Activated CD4-positive, alpha-beta T cell treated with anti-CD3 and anti-CD28 coated beads for 48 hours (primary cell): ENCODE measurements at places on chromosomes 12 and 14.
A peak's percentile ranks its signal among the peaks of the same experiment; 100 is the strongest.

- DNase-seq = no peak
Measured at GRCh38 chr12:95051241-95051640, 22.2 kb downstream of the NR2C1 start.

DNA sequence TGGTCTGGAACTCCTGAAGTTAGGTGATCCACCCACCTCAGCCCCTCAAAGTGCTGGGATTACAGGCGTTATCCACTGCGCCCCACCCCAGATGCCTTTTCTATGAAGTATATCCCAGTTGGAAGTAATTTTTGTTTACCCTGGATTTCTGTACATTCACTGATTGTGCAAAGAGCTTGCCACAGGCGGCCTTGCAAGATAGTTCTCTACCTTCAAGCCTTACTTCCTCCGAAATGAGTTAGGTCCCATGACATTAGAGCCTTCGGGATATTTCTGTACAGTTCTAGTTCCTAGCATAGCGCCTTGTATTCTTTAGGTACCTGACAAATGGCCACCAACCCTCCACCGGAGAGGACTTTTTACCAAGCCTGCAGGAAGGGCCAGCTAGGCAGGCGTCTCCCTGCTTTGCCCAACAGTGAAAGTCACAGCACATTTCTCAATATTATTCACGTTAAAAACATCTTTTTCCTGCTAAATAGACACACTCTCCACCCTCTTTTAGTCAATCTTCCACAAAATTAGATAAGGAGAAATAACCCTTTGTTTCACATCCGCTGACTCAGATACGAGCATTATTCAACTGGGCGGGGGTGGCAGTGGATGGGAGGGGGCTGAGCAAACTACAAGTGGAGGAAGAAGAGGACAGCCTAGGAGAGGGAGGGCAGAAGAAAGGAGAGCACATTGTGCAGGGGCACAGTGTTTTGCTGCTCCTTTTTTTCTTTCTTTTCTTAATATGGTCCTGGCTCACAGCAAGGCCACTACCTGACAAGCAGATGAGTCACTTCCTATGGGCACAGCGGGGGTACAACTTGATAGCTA lies 40.0 kb upstream of the CAPRIN2 start:
- DNase-seq = peak; percentile 44

DNA sequence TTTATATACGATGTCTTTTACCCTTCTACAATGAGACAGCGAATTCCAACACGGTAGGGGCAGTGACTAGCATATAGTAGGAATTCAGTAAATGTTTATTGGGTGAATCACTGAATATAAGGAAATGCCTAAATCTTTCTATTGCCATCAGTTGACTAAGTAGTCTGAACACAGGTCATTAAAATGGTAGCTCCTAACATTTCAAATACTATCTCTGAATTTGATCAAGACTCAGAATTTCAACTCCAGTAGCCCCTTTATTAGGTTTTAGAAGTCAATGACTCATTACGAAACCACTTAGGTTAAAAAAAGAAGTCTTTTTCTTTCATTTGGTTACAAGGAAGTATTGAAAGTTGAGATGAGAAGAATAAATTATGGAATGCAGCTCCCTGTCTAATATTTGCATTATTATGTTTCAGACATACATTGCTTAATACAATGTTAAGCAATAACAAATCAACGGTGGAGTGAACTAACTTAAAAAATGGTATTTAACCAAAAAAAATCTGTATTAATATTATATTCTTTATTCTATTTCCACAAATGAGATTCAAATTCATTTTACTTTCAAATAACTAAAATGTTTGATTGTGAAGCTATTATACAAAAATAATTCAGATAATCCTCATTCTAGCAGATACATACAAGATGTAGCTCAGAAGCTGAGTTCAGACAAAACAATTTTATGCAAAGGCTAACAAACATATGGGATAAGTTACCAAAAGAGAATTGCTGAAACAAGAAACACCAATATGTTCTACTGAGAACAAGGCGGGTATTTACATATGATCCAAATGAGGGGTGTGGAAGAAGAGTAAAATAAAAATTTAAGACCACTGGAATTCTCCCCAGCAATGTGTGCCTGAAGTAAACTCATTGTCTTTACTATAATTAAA lies 302.7 kb downstream of the CEP128 start:
- no peak for DNase-seq

DNA sequence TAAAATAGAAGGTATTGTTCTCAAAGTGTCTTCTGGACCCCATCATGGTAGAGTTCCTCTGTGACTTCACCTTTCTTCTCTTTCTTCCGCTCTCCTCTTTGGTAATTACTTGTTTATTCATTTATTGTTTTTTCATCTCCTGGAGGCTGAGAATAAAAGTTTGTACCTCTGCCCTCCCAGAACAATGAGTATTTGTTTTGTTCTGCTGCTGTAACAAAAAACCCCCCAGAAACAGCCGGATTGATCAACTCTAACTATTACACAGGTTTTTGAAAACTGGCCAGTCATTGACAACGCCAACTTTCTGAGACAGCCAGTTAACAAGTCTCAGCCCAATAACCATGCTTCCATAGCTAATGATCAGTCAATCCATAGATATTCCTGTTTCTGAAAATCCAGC lies 8.2 kb upstream of the DICER1 start:
- no peak for DNase-seq
